ENCODE measurements at places on chromosomes 11 and 22. TPM values are rescaled to one million over a fixed set of nuclear protein-coding genes. Genes with fewer than 3 reads are reported as not detected.

The OR5AL1 gene
- not detected for polyA plus RNA-seq

The PKDREJ gene
- 0.08 TPM for polyA plus RNA-seq

The ZFPL1 gene
- 11.2 TPM for polyA plus RNA-seq

The TMEM184B gene
- 30.3 TPM for polyA plus RNA-seq

The KCNJ1 gene
- not detected for polyA plus RNA-seq

All from ovary (tissue), 10 donors.